ENCODE measurements at places on chromosomes 6 and 20.

DNA sequence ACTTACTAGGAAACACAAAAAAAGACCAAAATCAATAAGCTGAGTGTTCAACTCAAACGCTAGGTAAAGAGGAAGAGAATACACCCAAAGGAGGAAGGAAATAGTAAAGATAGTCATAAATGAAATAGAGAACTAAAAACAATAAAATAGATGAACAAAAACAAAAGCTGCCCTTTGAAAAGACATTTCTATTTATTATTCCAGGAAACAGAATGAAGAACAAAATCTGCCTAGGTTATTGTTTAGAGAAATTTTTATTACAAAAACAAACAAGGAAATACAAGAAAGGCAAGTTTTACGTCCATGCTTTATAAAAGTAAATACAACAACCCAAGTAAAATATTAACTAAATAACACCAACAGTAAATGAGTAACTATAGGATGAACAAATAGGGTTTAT, 20.1 kb downstream of the HLA-DMB start:
- no peak overlapping the region for H3K4me3 ChIP-seq
- no peak for DNase-seq
- no peaks in the 10 kb centered on the region for H3K36me3 ChIP-seq
- no peaks in the 10 kb centered on the region for H3K4me1 ChIP-seq
- no peak overlapping the region for H3K27ac ChIP-seq

GRCh38 chr20:47126709-47127108, 229.8 kb downstream of the ZMYND8 start:
- no peak for DNase-seq
- H3K36me3 ChIP-seq: no peaks in the 10 kb centered on the region
- no peaks in the 10 kb centered on the region for H3K4me1 ChIP-seq
- H3K27ac ChIP-seq: no peak overlapping the region
- peaks cover 59% of the 10 kb centered on the region for H3K27me3 ChIP-seq

DNA sequence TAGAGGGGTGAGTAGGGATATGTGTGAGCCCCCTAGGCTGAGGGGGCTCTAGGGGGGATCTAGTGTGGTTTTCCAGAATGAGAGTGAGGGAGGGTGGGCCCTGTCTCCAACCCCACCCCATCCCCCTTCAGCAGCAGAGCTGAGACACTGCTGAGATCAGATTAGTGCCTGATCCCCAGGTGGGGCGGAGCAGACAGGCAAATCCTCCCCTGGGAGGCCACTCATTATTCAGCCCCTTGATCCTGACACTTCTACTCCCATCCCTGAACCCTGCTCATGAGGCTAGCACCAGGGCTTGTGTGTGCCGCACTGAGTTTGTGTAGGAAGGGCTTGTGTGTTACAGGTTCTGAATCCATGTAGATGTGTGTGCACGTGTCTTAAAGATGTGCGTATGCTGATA, 42.5 kb downstream of the SPDEF start:
- H3K4me3 ChIP-seq: no peak overlapping the region
- no peaks in the 10 kb centered on the region for H3K4me1 ChIP-seq

GRCh38 chr6:160360955-160361354, 12.8 kb downstream of the SLC22A3 start:
- DNase-seq: no peak
- H3K4me3 ChIP-seq: no peak overlapping the region
- H3K27me3 ChIP-seq: peaks cover 13% of the 10 kb centered on the region
- no peaks in the 10 kb centered on the region for H3K4me1 ChIP-seq
- no peaks in the 10 kb centered on the region for H3K36me3 ChIP-seq
- H3K27ac ChIP-seq: no peak overlapping the region

DNA sequence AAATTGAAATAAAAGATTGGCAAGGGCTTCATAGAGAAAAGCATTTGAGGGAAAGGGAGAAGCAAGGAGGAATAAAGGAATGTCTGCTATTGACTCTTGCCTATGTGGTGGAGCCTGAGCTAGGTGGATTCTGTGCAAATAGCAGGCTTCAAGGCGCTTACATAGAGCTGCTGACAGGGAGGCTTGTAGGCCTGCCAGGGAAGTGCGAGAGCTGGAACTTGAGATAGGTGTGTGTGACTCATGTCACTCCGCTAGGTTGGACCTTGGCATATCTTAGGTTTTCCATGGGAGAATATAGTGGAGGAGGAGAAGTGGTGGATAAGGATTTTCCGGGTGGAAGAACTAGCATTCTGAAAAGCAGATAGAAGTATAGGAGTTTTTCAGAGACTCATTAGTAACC, 14.0 kb downstream of the SNRNP48 start:
- H3K27me3 ChIP-seq: no peaks in the 10 kb centered on the region
- H3K27ac ChIP-seq: peak overlapping the region; percentile 89
- H3K4me1 ChIP-seq: peaks cover 23% of the 10 kb centered on the region
- H3K36me3 ChIP-seq: peaks cover 96% of the 10 kb centered on the region

DNA sequence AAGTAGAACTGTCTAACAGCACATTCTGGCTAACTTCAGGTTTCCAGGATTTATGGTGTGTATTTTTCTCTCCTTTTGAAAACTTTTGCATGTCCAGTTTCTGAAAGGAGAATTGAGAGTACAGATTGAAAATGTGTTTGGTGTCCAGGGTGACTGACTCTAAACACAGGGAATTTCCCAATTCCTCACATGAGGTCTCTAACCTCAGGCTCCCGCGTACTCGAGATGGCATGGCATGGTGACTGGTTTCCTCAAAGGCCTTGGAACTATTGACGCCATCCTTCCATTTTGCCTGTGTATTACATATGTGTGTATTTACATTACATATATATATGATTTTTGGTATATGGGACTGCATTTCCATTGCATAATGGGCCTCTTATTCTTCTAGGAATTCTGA, 52.5 kb downstream of the PRND start:
- no peak overlapping the region for H3K4me3 ChIP-seq
- no peaks in the 10 kb centered on the region for H3K4me1 ChIP-seq
- no peaks in the 10 kb centered on the region for H3K36me3 ChIP-seq
- no peak for DNase-seq

DNA sequence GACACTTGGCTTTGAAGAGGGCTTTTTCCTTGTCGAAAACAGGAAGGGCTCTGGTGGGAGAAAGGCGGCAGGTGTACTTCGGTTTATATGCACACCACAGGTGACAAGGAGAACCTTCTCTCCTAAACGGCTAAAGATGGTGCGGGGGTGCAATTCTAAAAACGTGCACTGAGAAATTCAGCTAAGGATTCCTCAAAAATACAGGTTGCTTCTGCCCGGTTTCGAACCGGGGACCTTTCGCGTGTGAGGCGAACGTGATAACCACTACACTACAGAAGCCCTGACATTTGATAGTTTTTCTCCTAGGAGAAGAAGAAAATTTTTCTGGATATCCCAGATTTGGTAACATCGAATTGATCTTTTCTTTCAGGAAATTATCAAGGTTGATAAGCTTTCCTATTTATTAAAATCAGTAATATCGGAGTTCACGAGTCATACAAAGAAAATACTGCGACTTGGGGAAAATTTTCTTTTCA, 32.0 kb downstream of the POM121L2 start:
- DNase-seq: peak; percentile 55
- peak overlapping the region; percentile 61 for H3K4me3 ChIP-seq
- H3K27me3 ChIP-seq: peaks cover 93% of the 10 kb centered on the region
- H3K36me3 ChIP-seq: peaks cover 3% of the 10 kb centered on the region

- peaks cover 10% of the 10 kb centered on the region for H3K4me1 ChIP-seq
- peaks cover 14% of the 10 kb centered on the region for H3K27me3 ChIP-seq
- H3K4me3 ChIP-seq: no peak overlapping the region
- no peak overlapping the region for H3K27ac ChIP-seq
- no peaks in the 10 kb centered on the region for H3K36me3 ChIP-seq
These were observed 244.5 kb downstream of the CDC5L start for GRCh38 chr6:44631968-44632367.

GRCh38 chr20:54350415-54350814, 125.0 kb upstream of the DOK5 start:
- H3K27ac ChIP-seq: peak overlapping the region; percentile 54
- H3K27me3 ChIP-seq: peaks cover 26% of the 10 kb centered on the region
- H3K36me3 ChIP-seq: no peaks in the 10 kb centered on the region
- DNase-seq: no peak
- H3K4me3 ChIP-seq: no peak overlapping the region

GRCh38 chr20:54251096-54251495, 43.2 kb downstream of the PFDN4 start:
- H3K4me1 ChIP-seq: no peaks in the 10 kb centered on the region
- DNase-seq: no peak
- no peaks in the 10 kb centered on the region for H3K36me3 ChIP-seq
- H3K27me3 ChIP-seq: peaks cover 3% of the 10 kb centered on the region
- H3K27ac ChIP-seq: no peak overlapping the region
- no peak overlapping the region for H3K4me3 ChIP-seq

GRCh38 chr6:51450248-51450957, 631.7 kb downstream of the TFAP2B start:
- H3K4me1 ChIP-seq: no peaks in the 10 kb centered on the region
- H3K27ac ChIP-seq: no peak overlapping the region
- no peaks in the 10 kb centered on the region for H3K27me3 ChIP-seq

DNA sequence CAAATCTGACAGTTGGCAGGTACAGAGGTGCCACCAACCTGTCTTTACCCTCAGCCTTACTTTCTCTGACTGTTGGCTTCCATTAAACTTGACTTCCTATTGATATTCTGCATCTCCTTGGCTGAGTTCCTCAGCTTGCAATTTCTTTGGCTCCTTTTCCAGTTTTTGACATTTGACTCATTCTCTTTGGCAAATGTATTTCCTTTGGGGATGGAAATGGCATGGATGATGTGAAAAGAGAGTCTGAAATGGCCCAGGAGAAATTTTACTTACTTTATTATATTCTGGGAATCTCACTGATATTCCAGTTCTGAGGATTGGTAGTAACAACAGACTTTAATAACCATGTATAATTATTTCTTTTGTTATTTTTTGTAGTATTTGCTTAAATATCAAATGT, 255.2 kb downstream of the CD109 start:
- H3K4me3 ChIP-seq: no peak overlapping the region
- no peak overlapping the region for H3K27ac ChIP-seq
- no peak for DNase-seq

DNA sequence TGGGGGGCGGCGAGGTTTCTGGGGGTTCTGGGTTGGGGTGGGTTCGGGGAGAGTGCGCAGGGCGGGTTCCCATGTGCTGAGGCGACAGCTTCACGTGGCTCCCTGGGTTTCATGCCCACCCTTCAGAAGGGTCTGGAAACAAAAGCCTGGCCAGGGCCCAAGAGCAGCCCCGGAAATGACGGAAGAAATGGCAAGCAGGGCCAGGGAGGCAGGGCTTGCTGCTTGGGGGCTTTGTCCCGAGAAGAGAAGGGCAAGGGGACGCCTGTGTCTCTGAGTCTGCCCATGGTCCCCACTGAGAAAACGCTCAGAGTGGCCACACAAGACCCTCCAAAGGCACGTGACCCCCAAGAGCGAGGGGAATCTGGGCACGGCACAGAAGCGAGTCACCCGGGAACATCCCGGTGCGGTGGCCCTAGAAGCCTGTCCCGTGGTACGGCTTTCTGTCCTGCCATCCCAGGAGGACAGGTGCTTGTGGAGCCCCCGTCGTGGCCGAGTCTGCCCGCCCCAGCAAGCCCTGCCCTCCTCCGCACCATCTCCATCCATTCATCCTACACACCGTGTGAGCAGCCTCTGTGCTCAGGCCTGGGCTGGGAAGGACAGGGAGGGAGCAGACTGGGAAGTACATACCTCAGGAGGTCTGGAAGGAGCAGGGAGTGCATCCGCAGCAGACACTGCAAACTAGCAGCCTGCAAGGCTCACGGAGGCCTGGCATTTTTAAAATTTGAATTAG, 9.0 kb downstream of the NPEPL1 start:
- no peak overlapping the region for H3K4me3 ChIP-seq
- no peak overlapping the region for H3K27ac ChIP-seq
- H3K27me3 ChIP-seq: no peaks in the 10 kb centered on the region
- peaks cover 7% of the 10 kb centered on the region for H3K4me1 ChIP-seq

- no peak for DNase-seq
- no peak overlapping the region for H3K27ac ChIP-seq
- no peak overlapping the region for H3K4me3 ChIP-seq
- no peaks in the 10 kb centered on the region for H3K4me1 ChIP-seq
- H3K36me3 ChIP-seq: peaks cover 75% of the 10 kb centered on the region
These were observed 90.9 kb downstream of the CEP162 start for GRCh38 chr6:84136364-84137050.

DNA sequence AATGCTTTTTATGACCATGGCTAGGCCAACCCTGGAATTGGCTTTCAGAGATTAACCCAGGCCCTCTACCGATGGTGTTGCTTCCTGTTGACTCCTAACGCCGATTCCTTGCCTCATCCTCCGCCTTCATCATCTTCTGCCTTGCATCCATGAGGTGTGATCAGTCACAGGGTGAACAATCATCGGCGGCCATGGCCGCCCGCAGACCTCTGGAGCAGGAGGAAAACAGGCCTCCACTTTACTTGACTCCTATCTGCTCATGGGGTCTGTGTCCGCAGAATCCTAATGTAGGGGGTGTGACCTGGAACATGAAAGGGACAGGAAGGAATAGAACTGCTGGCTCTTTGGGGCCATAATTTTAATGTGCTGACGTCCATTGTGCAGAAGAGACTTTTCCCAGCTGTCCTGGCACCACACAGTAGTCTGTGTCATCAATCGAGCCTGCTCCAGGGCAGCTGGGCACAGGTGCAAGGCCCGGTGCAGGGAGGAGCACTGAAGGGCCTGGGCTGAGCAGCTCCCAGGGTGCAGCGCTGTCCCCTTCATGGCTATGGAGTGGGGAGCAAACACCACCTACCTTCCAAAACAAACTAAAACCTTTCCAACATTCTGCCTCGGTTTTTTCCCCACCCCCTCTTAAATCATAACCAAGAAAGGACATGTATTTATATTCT, 8.0 kb downstream of the SLC22A3 start:
- no peak overlapping the region for H3K27ac ChIP-seq
- DNase-seq: no peak
- no peak overlapping the region for H3K4me3 ChIP-seq
- peaks cover 27% of the 10 kb centered on the region for H3K27me3 ChIP-seq
- H3K36me3 ChIP-seq: no peaks in the 10 kb centered on the region
- no peaks in the 10 kb centered on the region for H3K4me1 ChIP-seq

- no peaks in the 10 kb centered on the region for H3K27me3 ChIP-seq
- no peaks in the 10 kb centered on the region for H3K36me3 ChIP-seq
- no peak overlapping the region for H3K27ac ChIP-seq
- no peaks in the 10 kb centered on the region for H3K4me1 ChIP-seq
These were observed 115.0 kb downstream of the PRKN start for GRCh38 chr6:162612613-162613012.

DNA sequence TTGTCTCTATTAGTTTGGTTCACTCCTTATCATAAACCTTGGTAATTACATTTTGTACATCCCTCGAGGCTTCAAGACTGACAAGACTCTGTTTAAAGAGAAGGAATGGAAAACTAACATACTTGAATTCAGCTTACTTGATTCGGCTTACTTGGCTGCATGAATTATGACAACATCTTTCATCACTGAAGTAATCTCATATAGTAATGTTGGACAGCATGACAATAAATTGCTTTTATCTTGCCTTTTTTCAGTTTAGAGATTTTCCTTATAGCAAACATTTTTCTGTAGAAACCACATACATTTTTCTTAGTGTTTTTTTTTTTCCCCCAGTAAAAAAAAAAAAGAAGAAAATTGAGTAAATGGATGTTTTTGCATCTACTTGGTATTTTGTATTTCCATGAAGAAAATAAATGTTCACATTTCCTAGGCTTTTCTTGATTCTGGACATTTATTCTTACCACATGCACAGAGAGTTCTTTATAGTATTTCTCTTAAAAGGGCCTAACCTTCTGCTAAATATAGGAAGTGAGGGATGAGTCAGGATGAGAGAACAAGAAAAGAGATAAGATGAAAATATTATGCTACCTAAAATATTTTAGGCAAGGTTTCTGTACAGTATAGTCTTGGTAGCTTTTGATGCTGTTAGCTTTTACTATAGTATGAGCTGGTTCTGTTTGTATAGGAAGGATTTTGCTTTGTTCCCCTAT, 101.0 kb upstream of the HDGFL1 start:
- H3K36me3 ChIP-seq: no peaks in the 10 kb centered on the region
- no peak overlapping the region for H3K27ac ChIP-seq
- H3K27me3 ChIP-seq: no peaks in the 10 kb centered on the region
- DNase-seq: no peak

All from activated T-cell treated with anti-CD3 and anti-CD28 coated beads, Interleukin-2, amount 50 U/mL, for 24 hours (primary cell).